ENCODE measurements at places on chromosomes 2 and 18.

DNA sequence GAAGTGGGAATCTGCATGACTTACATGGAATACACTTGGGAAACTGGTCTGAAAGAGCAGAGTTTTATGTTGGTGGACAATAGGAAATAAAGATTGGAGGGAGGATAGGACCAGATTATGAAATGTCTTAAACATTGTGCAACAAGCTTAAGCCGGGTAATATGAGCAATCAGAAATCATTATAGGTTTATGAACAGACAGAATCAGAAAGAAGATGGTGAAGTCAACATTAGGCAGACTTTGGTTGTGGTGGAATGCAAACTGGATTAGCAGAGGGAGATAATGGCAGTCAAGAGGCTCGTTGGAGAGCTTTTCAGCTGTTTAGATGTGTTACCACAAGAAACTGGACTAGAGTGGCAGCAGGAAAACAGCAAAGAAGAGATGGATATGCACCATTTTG lies 43.5 kb downstream of the CRIM1 start:
- no peak for DNase-seq

- peak; percentile 56 for DNase-seq
These were observed 61.4 kb downstream of the SOS1 start for GRCh38 chr2:39059366-39059952.

DNA sequence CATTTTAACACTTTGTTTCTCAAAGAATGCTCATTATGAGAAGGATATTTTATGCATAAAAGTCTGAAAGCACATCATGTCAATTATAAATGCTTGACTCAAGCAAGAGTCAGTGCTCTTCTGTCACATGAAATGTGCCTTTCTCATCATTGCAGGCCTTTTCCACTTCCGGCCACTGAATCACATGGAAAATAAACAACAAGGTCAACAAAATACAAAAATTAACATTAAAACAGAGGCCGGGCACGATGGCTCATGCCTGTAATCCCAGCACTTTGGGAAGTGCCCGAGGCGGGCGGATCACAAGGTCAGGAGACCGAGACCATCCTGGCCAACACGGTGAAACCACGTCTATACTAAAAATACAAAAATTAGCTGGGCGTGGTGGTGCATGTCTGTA lies 480.6 kb downstream of the SPAG16 start:
- DNase-seq = no peak

DNA sequence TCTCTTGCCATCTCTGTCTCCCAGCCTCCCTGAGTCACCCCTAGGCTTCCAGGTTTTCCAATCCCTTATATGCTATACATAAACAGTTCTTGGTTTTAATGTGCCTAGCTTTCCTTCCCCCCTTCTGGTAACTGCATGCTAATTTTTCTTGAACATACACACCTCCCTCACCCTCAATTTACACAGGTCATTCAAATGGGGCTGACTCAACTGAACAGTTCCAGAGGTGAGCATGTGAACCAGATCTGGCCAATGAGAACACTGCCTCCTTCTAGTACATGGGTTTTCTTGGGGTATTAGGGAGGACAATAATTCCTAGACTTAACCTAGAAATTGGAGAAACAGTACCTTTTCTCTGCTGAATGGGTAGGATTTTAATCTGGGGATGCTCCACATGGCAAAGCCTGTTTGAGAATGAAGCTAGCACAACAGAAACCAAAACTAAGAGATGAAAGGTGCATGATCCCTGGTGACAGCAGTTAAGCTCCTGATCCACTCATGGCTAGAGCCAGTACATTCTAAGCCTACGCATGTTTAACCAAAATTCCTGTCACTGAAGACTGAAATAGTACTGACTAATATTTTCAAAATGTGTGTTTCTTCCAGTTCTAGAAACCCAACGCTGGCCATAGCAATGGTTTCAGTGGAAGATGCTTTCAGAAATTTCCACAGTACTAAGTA lies 11.8 kb downstream of the SLC25A12 start:
- DNase-seq = no peak

GRCh38 chr2:123303731-123304130 lies 721.4 kb upstream of the CNTNAP5 start:
- DNase-seq = no peak

DNA sequence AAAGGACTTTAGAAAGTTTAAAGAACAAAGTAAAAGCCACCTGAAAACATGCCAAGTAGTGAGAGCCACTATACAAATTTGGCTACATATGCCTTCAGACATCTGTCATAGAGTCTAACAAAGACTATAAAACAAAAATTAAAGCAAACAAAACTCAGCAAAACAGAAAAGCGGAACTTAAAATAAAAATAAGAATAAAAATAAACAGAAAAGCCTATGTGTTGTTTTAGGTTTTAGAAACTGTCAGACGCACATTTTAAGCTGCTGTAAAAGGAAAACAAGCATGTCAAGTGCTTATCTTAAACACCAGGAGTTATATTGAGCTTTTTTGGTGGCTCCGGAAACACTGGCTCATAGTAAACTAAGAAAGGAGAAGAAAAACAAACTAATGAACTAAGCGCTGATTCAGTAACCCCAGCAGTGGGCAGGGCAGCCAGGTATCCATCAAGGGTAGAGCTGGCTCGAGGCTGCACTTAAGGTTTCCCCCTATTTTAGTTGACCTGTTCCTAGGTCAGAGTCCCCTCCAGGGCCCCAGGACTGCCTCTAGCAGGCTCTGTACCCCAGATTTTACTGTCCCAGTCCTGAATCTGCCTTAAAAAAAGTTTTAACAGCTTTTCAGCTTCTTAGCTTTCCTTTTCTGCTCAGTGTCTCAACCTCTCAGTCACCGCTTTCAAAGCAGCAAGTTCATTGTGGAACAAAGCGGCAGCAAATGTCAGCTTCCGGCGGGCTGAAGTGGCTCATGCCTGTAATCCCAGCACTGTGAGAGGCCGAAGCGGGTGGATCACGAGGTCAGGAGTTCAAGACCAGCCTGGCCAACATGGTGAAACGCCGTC lies 15.4 kb upstream of the RMC1 start:
- no peak for DNase-seq

- DNase-seq = no peak
These were observed 304.3 kb downstream of the CDCA7 start for GRCh38 chr2:173658946-173659371.
